ENCODE measurements at places on chromosomes 1 and 21.
A peak's percentile ranks its signal among the peaks of the same experiment; 100 is the strongest.

DNA sequence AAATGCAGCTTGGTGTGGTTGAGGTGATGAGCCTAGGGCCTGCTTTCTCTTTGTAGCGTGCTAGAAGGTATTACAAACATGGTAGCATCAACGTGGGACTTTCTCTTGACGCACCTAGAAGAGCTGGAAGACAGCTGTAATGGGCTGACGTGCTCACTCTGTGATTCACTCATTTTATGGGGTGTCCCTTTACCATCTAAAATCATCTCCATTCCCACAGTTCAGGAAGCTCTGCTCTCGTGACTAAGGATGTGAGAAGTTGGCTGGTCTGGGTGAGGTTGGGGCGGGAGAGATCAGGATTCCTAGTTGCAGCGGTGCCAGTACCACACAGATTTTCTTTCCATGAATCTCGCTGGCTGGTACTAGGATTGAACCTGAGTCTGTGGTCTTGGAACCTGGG is 4.2 kb downstream of the HTR6 start:
- DNase-seq = no peak

DNA sequence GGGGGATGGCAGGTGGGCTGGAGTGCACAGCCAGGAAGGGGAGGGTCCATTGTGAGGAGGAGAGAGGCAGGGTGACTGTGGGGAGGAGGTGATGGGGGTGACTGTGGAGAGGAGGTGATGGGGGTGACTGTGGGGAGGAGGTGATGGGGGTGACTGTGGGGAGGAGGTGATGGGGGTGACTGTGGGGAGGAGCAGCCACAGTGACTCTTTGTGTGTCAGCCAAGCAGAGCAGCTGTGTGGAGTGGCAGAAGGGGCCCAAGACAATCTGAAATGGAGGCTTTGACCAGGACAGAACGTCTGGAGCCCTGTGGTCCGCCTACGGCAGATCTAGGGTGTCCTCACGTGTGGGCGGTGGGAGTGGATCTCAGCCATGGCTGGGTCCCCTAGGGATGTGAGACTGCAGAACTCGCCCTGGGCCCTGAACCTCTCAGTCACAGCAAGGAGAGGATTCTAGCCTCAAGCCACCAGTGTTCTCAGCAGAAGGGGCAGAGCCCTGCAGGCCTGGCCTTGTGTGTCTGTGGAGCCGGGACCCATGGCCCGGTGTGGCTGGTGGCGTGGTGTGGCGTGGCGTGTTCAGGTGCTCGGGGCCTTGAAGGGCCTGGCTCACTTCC is 81.5 kb downstream of the OBSCN start:
- no peak for DNase-seq

DNA sequence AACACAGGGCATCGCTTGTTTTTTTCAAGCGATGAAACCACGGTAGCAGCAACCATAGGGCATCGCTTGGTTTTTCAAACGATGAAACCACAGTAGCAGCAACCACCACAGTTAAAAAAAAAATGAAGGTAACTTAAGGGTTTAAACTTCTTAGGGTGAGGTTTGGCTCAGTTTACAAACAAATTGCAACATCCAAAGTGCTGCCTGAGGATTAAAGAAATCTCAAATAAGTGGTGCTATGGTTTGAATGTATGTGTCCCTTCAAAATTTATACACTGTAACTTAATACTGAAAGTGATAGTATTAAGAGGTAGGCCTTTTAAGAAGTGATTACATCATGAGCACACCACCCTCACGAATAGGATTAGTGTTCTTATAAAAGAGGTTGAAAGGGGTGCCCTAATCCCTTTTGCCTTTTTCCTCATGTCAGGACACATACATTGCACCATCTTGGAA is 6.4 kb upstream of the GBP5 start:
- DNase-seq = no peak

DNA sequence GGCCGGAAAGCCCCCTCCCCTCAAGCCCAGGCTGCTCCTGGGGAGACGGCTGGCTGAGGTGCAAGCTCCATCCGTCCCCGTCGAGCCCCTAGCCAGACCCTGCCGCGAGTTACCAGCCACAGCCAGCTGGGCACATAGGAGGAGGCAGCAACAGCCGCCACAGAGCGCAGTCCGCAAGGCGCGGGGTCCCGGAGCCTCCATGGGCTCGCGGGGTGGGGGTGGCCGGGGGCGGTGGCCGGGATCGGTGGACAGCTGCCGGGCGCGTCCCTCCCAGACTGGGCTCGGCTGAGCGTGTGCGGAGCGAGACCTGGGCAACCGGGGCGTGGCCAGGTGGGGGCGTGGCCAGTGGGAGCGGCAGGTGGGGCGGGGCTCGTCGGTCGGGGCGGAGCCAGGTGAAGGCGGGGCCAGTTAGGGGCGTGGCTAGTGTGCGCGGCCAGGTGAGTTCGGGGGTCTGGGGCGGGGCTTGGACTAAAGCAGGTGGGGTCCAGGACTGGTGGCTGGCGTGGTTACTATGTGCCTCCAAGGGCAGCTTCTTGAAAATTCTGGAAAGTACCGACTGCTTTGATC is at the start of gene CD164L2:
Gene CD164L2, minus strand, starts transcription at position 295 of the 567 bp plus-strand sequence. Its CDS starts 94 bp downstream, at position 201.
- no peak for DNase-seq

- no peak for DNase-seq
These were observed 2.3 kb upstream of the LCE1A start for GRCh38 chr1:152824964-152825363.

DNA sequence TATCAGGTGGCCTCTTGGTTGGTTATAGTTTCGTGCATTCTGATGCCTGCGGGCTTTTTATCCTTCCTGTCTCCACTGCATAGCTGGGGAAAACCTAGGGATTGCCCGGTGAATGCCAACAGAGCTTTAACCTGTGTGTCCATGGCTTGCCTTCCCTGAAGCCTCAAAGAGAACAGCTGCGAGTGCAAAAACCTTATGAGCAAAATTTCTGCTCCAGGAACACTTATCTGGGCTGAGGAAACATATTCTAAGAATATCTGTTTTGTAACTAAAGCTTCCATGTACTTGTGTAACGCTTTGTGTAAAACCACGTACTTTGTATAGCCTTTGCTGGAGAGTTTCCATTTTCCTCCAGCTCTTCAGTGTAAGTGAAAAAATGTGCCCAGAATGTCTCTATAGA is 7.2 kb downstream of the CNST start:
- peak; percentile 40 for DNase-seq

DNA sequence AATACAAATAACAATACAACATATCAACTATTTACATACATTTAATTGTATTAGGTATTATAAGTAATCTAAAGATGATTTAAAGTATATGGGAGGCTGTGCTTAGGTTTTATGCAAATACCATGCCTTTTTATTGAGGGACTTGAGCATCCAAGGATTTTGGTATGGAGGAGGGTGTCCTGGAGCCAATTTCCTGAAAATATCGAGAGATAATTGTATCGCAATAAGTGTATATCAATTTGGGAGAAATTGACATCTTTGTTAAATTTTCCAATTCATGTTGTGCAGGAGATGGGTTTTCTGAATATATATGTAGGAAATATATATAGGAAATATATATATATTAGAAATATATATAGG is 63.5 kb downstream of the ATP1A1 start:
- DNase-seq = no peak

DNA sequence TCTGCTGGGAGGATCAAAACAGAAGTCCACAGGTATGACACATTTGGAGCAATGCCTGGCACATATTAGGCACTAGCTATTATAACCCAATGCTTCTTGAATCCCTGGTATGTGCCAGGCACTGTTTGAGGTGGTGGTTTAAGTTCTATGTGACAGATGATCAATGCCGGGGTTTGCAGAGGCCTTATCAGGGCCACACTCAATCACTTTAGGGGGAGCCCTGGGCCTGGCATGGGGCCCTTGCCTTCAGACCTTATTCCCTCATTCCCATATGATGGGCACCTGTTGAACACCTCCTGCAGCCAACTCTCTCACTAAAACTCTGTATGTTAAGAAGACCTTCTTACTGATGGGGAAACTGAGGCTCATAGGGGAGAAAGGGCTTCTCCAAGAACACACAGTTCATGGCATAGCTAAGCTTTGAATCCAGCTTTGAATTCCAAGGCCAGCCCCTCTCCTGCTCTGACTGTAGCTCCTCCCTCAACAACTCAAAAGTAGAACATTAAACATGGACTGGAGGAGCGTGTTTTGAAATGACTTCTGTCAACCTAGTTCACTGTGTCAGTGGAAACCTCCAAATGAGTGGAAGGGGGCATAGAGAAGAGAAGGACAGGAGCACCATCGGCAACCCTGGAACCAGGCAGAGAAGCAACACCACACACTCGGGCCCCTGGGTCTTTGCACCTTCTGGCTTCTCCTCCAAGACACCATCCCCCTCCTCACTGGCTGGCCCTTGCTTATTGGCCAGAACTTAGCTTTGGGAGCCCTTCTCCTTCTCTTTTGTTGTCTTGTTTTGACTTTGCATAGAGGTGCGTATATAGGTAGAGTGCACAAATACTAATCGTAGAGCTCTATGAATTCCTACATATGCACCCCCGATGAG is 6.6 kb upstream of the IFFO2 start:
- no peak for DNase-seq

GRCh38 chr1:9291914-9292360 is 757 bp upstream of the SPSB1 start:
- peak; percentile 75 for DNase-seq

GRCh38 chr1:200265104-200265503 is 144.7 kb downstream of the ZNF281 start:
- DNase-seq = no peak

- DNase-seq = no peak
These were observed 119.4 kb downstream of the AKT3 start for GRCh38 chr1:243730487-243731150.

GRCh38 chr1:47024141-47024801 is 802 bp downstream of the CYP4X1 start:
- no peak for DNase-seq

- DNase-seq = peak; percentile 99
These were observed 444.8 kb downstream of the KIF26B start for GRCh38 chr1:245599371-245600174.

DNA sequence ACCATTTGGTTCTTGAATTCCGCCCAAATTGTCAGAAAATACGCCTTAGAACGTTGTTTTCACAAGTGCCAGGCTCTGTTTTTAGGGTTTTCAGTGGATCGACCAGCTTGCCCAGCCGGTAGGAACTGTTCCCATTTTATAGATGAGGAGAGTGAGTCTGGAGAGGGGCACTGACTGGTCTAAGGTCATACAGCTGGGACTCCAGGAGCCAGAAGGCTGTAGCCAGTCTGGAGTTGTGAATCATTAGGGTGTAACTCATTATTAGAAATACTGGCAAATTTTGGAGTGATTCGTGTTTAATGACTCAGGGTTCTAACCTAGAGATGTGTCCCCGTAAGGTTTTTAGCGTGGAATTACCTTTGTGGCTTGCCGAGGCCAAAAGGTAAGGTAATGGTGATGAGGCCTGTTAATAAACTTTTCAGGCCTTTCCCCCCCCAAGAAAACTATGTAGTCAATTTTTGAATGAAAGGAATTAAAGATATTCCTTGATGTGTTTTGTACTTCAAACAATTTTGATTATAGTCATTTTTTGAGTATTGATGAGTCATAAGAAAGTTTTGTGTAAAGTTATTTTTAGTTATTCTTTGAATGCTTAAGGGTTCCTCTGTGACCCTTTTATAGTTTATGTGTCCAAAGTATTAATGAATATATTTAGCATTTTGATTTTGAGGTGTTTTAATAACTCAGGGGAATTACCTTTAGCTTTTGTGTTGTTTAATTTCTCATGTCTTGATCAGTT is 2.1 kb downstream of the DYRK1A start:
- peak; percentile 33 for DNase-seq

GRCh38 chr1:169933984-169934725 is 40.5 kb upstream of the SCYL3 start:
- DNase-seq = peak; percentile 84

- no peak for DNase-seq
These were observed 16.2 kb downstream of the SYNC start for GRCh38 chr1:32686387-32686786.

DNA sequence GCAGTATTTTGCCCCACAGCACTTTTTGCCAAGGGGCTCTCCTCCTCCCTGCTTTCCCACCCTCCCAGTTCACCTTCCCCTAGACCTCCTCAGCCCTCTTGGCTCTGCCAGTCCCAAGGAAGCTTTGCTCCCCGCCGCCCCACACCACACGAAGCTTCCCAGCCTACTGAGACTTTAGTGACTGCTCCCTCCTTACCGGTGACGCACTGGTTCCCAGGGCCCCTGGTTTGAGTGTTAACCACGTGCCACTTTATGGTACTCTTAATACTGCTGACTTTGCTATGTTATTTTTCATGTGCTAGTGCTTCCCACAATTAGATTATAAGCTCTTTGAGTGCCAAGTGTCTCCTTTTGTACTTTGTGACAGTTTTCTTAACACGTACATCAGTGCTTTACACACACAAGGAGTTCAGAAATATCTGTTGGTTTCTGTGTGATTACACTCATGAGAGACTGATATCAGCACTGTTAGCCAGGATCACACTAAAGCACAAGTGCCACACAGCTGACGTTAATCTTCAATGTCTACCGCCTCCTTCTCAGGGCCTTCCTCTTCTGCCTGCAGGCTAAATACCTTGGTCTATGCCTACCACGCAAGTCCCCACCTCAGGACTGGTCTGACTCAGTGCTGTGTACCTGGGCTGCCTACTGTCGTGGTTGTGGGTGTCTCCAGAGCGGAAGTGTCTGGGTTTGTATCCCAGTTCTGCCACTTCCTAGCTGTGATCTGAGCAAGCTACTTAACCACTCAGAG is 61.0 kb downstream of the DNTTIP2 start:
- no peak for DNase-seq

GRCh38 chr1:35592991-35593769 is 20.1 kb downstream of the TFAP2E start:
- DNase-seq = no peak

GRCh38 chr21:44485254-44485793 is 30.0 kb downstream of the LRRC3 start:
- DNase-seq = peak; percentile 19

- no peak for DNase-seq
These were observed 15.8 kb downstream of the OR14I1 start for GRCh38 chr1:248686815-248687214.

DNA sequence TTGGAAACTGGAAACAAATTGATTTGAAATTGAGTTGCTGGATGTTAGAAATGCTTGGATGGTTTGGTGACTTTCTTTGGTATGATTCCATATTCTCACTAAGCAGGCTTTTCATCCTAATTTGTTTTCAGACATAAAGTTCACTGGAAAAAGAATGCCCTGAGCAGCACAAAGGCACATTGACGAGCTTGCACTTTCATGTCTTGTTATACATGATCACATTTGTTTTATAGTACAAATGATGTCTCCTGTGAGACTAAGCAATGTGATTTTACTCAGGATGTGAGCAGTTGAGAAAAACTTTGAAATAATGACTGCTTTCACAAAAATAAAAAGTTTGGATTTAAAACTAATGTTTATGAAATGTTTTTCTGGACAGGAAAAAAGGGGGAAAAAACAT is 63.6 kb downstream of the KCNT2 start:
- no peak for DNase-seq

GRCh38 chr1:116738673-116739370 is 15.4 kb upstream of the CD2 start:
- DNase-seq = no peak

Data from fibroblast of upper back skin (primary cell).